Posterior vena cava (tissue), 2 donors: ENCODE measurements at places on chromosomes 16 and 17. TPM values are rescaled to one million over a fixed set of nuclear protein-coding genes. Genes with fewer than 3 reads are reported as not detected.

The TLK2 gene
- 42.0 TPM for total RNA-seq

The KIAA0753 gene
- total RNA-seq = 17.7 TPM

The NTN3 gene
- total RNA-seq = not detected

The RNF167 gene
- 62.7 TPM for total RNA-seq

The CCT6B gene
- total RNA-seq = 2.4 TPM

The G6PC3 gene
- 40.3 TPM for total RNA-seq

The RASL10B gene
- total RNA-seq = 1.1 TPM

The OR4D1 gene
- not detected for total RNA-seq

The SLC5A11 gene
- not detected for total RNA-seq

The HSD17B1 gene
- total RNA-seq = 0.67 TPM

The BTBD17 gene
- not detected for total RNA-seq

The YBX2 gene
- total RNA-seq = 1.7 TPM

The ITGA2B gene
- total RNA-seq = 1.4 TPM

The NPIPA8 gene
- total RNA-seq = 18.8 TPM

The BCL6B gene
- total RNA-seq = 29.7 TPM

The TM4SF5 gene
- total RNA-seq = not detected

The PPM1E gene
- total RNA-seq = 0.19 TPM

The GALNS gene
- total RNA-seq = 17.2 TPM

The CDRT15 gene
- total RNA-seq = not detected

The KRT32 gene
- total RNA-seq = not detected

The ZNF48 gene
- 6.2 TPM for total RNA-seq

The CD300LB gene
- 0.23 TPM for total RNA-seq

The SLFN12 gene
- total RNA-seq = 13.1 TPM

The CD7 gene
- total RNA-seq = 3.0 TPM

The ATP2A1 gene
- 0.42 TPM for total RNA-seq

The NPW gene
- total RNA-seq = not detected

The KRTAP4-3 gene
- total RNA-seq = not detected

The SOCS1 gene
- total RNA-seq = 7.7 TPM

The KRTAP9-8 gene
- total RNA-seq = not detected

The KRTAP16-1 gene
- total RNA-seq = not detected

The IRX5 gene
- total RNA-seq = 0.38 TPM

The MYLK3 gene
- total RNA-seq = 0.29 TPM

The LRRC3C gene
- total RNA-seq = not detected
